Fibroblast of mammary gland (primary cell): ENCODE measurements at places on chromosomes 4 and X.

- DNase-seq: peak; percentile 85
These were observed 40.5 kb downstream of the HAND2 start for GRCh38 chr4:173489514-173489913.

DNA sequence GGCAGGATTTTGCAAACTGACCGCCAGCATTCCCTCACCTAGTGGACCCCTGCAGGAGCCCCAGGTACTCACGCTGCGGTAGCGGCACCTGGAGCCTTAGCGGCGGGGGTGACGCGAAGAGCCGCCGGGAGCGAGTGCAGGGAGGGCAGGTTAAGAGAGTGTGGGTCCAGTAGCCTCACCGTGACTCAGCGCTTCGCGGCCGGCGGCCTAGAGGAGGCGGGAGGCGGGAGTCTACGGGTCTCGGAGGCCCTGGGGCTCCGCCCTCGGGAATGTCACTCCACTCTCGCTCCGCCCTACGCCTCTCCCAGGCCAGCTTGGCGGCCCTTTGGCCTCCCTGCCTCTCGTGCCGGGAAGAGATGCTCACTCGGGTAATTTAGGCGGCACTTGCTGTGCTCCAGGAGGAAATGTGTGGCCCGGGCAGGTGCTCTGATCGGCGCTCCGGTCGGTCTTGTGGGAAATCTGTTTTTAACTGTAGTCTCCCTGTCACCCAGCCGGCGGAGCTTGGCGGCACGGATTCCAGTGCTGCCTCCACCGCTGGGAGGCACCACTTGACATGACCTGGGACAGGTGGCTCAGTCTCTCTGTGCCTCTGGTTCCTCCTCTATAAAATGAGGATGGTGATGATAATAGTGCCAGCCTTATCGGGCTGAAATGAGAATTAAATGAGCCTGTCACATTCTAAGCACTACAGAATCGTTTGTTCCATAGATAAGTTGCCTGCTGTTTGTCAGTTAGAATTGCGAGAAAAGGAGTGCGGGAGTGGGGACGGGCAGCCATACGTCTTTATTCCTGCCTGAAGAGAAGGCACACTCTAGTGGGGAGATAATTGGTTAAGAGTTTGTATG lies at the start of gene PIR:
Gene PIR, minus strand, starts transcription at position 216 of the 845 bp plus-strand sequence. CDS start 2,076 bp downstream, outside the sequence.
- DNase-seq: peak; percentile 80

DNA sequence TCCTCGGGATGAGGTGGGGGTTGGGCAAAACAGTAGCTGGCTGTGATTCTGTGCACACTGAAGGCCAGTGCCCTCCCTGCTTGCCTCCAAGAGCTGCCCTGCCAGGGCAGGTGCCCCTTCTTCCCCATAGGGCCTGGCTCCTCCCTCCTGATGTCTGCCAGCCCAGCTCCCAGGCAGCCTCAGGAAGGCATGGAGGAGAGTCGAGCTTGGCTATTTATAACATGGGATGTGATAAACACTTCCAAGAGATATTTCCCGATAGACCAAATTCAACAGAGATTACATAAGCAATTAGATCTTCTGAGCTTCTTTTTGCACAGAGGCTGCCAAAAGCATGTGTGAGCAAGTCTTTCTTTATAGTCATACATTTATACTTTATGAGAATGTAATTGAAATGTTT lies 45.3 kb upstream of the PJA1 start:
- DNase-seq: no peak

DNA sequence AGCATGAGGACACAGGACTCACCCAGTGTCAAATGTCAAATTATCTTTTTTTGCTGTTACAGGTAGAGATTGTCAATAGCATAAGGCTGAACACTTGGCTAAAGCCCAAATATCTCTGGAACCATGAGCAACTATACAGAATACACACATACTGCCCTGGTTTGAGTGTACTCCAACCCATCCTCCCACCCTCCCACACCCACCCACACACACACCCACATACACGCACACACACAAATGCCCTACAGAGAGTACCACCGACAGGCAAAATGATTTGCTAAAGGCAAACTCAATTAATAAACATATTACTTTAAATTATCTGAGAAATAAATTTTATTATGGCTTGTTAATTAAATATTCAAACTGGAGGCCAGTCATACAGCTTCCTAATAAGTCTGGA lies 173.1 kb upstream of the MAP3K15 start:
- no peak for DNase-seq

DNA sequence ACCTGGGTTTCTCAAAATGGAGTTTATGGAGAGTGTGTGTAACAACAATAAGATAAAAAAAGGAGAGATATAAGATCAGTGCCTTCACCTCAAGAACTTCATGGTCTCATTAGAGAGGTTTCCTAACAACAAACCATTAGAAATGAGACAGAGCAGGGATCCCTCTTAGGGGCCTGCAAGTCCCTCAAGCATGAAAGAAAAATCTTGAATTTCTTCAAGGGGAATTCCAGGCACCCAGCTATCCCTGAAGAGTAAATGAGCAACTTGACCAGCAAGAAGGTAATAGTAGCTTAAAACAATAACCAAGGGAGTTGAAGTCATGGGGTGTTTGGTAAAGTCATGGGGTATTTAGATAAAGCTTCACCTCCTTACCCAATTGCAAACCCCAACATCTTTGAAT lies 49.7 kb upstream of the TLR3 start:
- no peak for DNase-seq

DNA sequence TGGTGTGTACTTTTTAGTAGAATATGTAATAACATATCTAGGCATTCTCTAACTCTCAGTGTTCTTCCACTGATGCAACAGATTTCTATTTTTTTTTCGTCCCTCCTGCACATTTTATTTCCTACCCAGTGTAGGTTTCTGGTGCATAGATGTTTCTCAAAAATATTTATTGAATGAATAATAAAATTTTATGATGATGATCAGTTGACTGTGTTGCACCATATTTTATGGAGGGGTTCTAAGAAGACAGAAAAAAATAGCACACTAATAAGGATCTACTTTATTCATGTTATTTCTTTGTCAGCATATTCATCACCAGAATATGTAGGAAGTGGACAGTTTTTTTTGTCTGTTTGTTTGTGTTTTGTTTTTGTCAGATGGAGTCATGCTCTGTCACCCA lies 2529.3 kb downstream of the ARAP2 start:
- DNase-seq: no peak

GRCh38 chr4:159481936-159482335 lies 379.1 kb downstream of the RAPGEF2 start:
- DNase-seq: no peak

DNA sequence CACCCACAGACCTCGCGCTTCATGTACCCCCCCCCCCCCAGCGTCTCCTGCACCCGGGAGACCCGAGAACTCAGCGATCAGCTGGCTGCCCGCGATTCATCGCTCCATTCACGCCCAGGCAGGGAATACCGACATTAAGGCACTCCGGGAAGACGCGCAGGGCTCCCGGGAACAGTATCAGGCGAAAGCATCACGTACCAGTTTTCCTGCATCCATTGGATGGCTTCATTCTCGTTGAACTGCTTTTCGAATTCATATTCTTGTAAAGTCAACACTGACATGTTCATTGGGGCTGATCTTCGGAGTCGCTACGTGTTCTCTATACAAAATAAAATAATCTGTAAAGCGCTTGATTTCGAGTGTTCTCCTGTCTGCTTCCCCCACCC lies 373 bp downstream of the ELOVL6 start:
- DNase-seq: peak; percentile 35
